CD4-positive, alpha-beta memory T cell (primary cell): ENCODE measurements at places on chromosomes 3 and 15. TPM values are rescaled to one million over a fixed set of nuclear protein-coding genes. Genes with fewer than 3 reads are reported as not detected.

DNA sequence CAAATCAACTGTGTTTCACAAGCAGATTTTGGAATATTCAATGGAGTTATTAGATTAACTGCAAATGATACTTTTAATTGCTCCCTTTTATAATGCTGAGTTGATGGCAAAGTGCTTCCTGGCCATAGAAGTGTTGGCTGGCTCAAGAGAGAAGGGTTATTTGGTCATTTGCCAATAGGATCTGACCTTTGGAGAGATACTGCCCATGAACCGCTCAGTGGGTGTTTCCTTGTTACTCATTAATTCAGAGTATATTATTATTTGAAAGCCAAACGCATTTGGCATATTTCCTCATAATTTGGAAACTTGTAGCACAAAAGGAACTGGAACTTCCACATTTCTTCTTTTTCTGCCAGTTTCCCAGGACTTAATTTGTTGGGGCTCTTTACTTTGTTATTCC is 234.7 kb downstream of the CDIN1 start:
- no peak overlapping the region for H3K27ac ChIP-seq
- DNase-seq = no peak
- no peaks in the 10 kb centered on the region for H3K36me3 ChIP-seq
- no peak overlapping the region for H3K4me3 ChIP-seq
- H3K4me1 ChIP-seq = no peaks in the 10 kb centered on the region

GRCh38 chr3:127411083-127411727 is 123.4 kb upstream of the PRR20G start:
- DNase-seq = no peak
- no peak overlapping the region for H3K27ac ChIP-seq
- H3K36me3 ChIP-seq = no peaks in the 10 kb centered on the region
- H3K27me3 ChIP-seq = peaks cover under 1% of the 10 kb centered on the region
- no peak overlapping the region for H3K4me3 ChIP-seq

- H3K4me1 ChIP-seq = no peaks in the 10 kb centered on the region
- no peaks in the 10 kb centered on the region for H3K27me3 ChIP-seq
- no peak overlapping the region for H3K27ac ChIP-seq
- DNase-seq = no peak
These were observed 33.4 kb upstream of the CTXND1 start for GRCh38 chr15:80285379-80285778.

DNA sequence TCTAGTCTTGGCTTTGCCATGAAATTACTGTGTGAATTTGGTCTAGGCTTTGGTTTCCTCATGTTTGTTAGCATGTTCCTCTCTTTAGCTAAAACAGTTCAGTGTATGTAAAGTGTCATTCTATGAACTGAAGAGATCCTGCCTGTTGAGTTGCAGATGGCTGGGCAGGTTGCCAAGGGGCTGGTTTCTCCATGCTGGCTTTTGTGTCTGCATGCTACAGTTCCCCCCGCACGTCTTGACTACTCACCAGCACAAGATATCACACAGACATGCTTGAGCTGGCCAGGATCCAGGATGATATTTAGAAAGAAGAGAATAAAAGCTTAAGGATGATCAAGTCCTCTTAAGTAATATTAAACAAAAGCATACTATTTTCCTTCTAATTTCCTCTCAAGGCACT is 90.2 kb downstream of the CERS3 start:
- H3K4me1 ChIP-seq = no peaks in the 10 kb centered on the region
- no peak overlapping the region for H3K27ac ChIP-seq
- H3K27me3 ChIP-seq = no peaks in the 10 kb centered on the region

Gene CFAP92
- total RNA-seq = not detected

Gene IL16
- total RNA-seq = 392 TPM

DNA sequence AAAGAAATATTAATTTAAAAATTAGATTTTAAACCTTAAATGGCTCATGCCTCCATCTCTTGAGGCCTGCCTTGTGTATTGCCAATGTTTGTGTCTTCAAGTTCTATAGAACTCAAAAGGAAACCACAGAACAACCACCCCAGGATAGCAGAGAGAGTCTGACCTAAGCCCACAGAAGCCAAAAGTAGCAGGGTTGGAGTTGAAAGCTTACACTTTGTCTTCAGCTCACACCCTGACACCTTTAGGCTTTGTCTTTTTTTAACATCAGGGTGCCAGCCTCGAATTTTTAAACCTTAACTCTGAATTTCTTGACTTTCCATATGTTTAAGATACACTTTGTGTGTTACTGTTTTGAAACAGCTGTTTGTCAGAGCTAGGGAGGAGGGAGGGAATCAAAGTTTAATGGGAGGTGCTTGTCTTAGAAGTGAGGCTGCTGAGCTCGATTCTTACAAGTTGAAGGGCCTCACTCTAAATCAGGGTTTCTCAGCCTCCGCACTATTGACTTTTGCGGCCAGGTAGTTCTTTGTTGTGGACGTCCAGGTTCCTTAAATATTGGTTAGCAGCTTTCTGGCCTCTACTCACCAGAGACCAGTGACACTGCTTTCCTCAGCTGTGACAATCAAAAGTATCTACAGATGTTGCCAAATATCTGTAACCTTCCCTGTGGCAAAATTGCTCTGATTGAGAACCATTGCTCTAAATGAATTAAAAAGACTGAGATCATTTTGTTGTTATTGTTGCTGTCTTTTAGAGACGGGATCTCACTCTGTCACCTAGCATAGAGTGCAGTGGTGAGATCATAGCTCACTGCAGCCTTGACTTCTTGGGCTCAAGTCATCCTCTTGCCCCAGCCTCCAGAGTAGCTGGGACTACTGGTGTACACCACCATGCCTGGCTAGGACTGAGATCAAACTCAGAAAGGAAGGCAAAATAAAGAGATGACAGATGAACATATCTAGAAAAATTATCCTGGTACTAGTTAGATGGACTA is 139.2 kb upstream of the EOMES start:
- H3K27ac ChIP-seq = peak overlapping the region; percentile 32
- H3K4me1 ChIP-seq = peaks cover 41% of the 10 kb centered on the region
- H3K4me3 ChIP-seq = peak overlapping the region; percentile 2
- peak; percentile 46 for DNase-seq
- H3K27me3 ChIP-seq = no peaks in the 10 kb centered on the region

- no peak for DNase-seq
- no peaks in the 10 kb centered on the region for H3K27me3 ChIP-seq
- no peak overlapping the region for H3K27ac ChIP-seq
- H3K4me1 ChIP-seq = no peaks in the 10 kb centered on the region
- H3K4me3 ChIP-seq = no peak overlapping the region
These were observed 102.1 kb downstream of the RFTN1 start for GRCh38 chr3:16411441-16411840.

Gene DTX3L
- 49.3 TPM for total RNA-seq

Gene FAM43A
- 9.4 TPM for total RNA-seq

DNA sequence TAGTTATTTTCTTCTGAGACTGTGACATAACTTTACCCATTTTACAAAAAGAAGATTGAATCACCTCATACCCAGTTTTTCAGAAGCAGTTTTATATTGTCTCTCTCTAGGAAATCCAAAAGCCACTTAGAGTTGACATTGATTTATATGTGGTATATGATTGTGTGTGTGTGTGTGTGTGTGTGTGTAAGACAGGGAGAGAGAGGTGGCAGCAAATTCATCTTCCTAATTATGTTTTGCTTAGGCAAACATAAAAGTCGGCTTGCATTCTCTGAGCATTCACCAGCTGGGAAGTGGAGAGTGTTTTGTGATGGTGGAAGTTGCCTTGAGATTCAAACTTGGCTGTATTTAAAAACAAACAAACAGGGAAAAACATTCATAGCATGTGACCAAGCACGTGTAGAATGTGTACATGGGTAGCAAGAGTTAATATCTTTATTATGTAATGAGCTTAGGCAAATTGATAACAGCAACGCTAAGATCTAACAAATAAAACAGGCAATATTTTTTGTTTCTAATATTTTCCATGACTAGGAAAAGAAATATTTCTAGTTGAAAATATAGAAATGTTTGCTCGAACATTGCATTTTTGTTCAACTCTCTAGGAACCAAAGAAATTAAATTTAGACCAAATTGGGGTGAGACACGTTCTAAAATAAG is 64.4 kb upstream of the IGF1R start:
- no peak overlapping the region for H3K27ac ChIP-seq
- no peak overlapping the region for H3K4me3 ChIP-seq
- no peak for DNase-seq
- no peaks in the 10 kb centered on the region for H3K36me3 ChIP-seq
- peaks cover 5% of the 10 kb centered on the region for H3K27me3 ChIP-seq

DNA sequence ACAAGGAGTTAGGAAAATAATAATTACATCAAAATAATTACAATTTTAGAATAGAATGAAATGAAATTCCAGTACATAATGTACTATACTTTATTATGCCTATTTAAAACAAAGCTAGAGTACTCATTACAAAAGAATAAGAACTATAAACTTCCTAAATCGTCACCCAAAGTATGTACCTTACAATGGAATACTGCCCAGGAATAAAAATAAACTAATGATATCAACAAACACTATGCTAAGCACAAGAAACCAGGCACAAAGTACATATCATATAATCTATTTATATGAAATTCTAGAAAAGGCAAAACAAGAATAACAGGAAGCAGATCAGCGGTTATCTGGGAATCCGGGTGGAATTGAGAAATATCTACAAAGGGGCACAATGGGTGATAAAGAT is 84.7 kb downstream of the MYO9A start:
- H3K4me3 ChIP-seq = no peak overlapping the region
- DNase-seq = no peak

DNA sequence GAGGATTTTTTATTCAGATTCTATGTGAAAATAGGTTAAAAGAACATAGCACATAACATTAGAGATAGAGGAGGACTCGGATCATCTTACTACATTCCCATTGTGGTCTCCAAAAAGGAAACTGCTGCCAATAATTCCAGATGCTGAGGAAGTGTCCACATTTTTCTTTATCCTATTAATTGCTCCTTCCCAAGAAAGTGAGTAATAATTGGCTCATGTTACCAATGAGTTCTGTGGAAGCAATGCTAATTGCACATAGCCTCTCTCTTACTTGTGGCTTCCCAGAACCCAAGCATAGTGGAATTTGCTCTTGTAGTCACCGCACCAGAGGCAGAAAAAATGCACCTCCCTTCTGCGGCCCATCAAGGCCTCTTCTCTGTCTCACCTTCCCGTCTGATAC is 208.4 kb downstream of the PLOD2 start:
- H3K27ac ChIP-seq = no peak overlapping the region
- H3K27me3 ChIP-seq = no peaks in the 10 kb centered on the region
- H3K4me3 ChIP-seq = no peak overlapping the region
- no peaks in the 10 kb centered on the region for H3K36me3 ChIP-seq
- no peaks in the 10 kb centered on the region for H3K4me1 ChIP-seq
- no peak for DNase-seq

- no peak overlapping the region for H3K4me3 ChIP-seq
- no peak overlapping the region for H3K27ac ChIP-seq
- no peak for DNase-seq
- peaks cover 4% of the 10 kb centered on the region for H3K27me3 ChIP-seq
- no peaks in the 10 kb centered on the region for H3K36me3 ChIP-seq
These were observed 28.1 kb upstream of the NEO1 start for GRCh38 chr15:73024168-73024567.

Gene TEX55
- total RNA-seq = not detected

GRCh38 chr15:81317642-81318017 is 6.3 kb downstream of the STARD5 start:
- peaks cover 6% of the 10 kb centered on the region for H3K36me3 ChIP-seq
- H3K27me3 ChIP-seq = no peaks in the 10 kb centered on the region
- no peak overlapping the region for H3K27ac ChIP-seq
- H3K4me1 ChIP-seq = peaks cover 26% of the 10 kb centered on the region

GRCh38 chr15:67175643-67176071 is 78.8 kb downstream of the AAGAB start:
- H3K27ac ChIP-seq = peak overlapping the region; percentile 23
- H3K36me3 ChIP-seq = peaks cover 64% of the 10 kb centered on the region
- DNase-seq = no peak

Gene UPK1B
- total RNA-seq = not detected

Gene KBTBD8
- 8.3 TPM for total RNA-seq

Gene UROC1
- total RNA-seq = not detected

DNA sequence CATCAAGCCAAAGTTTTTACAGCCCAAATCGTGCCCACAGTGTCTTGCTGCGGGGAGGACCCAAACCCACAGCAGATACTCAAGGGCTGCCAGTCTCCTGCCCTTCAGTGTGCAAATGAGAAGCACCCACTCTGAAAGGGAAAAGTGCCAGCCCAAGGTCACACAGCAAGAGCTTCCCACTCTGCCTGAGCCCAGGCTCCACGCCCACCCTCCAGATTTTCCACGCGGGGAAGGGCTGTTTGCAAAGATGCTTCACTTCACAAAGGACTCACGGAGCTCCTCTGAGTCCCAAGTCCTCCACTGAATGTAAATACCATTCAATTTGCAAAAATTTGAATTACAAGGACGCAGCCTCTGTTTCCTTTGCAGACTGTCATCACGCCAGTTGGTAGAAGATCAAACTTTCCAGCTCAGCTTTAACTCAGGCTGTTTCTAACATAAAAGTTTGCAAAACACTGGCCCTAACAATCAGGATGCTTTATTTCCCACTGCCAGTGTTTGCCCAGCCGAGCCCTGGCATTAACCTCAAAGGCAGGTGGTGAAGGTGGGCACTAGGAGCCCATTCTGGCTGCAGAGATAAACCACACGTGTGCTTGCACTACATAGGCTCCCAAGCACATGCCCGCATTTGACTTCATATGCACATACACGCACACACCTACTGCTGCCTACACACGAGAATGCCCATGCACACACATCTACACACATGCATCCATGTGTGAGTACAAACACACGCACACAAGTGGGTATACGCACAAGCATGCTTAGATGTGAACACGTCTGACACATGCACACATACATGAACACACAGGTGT is 7.6 kb downstream of the CACNA2D2 start:
- no peaks in the 10 kb centered on the region for H3K4me1 ChIP-seq
- no peak overlapping the region for H3K4me3 ChIP-seq
- no peaks in the 10 kb centered on the region for H3K27me3 ChIP-seq
- no peak for DNase-seq

Gene MGLL
- 2.4 TPM for total RNA-seq

DNA sequence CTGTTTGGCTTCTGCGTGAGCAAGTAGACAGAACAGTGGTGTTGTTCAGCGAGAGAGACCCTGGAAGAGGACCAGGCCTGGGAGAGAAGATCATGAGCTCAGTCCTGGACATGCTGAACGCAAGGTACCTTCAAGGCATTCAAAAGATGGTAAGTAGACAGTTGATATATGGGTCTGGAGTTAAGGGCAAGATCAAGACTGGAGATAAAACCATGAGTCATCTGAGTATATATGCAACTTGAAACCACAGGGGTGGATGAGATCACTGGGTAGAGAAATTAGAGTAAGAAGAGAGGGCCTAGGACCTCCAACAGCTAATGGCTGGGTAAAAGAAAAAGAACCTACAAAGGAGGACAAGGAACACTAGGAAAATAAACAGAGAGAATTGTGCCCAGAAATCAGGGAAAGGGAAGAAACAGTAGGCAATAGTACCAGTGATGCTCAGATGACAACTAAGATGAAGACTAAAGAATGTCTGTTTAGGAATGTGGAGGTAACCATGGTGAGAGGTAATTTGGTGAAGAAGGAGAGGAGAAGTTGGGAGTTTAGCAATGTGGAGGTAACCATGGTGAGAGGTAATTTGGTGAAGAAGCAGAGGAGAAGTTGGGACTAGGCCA is 343.2 kb upstream of the ADAMTS9 start:
- no peak overlapping the region for H3K4me3 ChIP-seq
- no peaks in the 10 kb centered on the region for H3K36me3 ChIP-seq
- H3K4me1 ChIP-seq = no peaks in the 10 kb centered on the region
- H3K27me3 ChIP-seq = no peaks in the 10 kb centered on the region
- no peak overlapping the region for H3K27ac ChIP-seq
